ENCODE measurements at places on chromosomes 4 and X.

- no peak for DNase-seq
Observed at GRCh38 chrX:113699939-113700338, 859.3 kb upstream of the AMOT start.

- no peak for DNase-seq
Observed at GRCh38 chr4:183177001-183177400, 77.9 kb downstream of the WWC2 start.

- DNase-seq: no peak
Observed at GRCh38 chrX:148540671-148541583, 40.5 kb downstream of the AFF2 start.

DNA sequence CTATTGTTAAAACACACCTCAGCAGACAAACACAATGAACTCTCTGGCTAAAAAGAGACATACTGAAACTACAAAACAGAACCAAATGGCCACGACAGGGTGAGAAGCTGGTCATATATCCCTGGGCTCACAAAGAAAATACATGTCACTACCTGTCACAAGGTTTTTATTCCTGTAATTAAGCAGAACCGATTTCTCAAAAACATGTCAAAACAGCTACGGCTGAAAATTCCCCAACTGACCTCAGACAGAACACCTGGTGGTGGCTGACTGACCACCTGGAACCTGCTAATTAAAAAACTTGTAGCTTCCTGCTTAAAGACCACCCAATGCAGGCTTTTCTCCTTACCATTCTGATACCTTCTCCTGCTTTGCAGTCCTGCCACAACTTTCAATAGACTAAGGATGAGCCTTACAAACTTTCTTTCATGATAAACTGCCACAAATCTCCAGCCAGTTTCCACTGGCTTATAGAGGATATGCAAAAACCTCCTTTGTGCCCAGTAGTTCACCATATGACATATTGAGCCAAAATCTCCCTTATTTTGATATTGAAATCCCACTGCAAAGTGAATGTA lies 571.9 kb downstream of the SPOCK3 start:
- peak; percentile 52 for DNase-seq

DNA sequence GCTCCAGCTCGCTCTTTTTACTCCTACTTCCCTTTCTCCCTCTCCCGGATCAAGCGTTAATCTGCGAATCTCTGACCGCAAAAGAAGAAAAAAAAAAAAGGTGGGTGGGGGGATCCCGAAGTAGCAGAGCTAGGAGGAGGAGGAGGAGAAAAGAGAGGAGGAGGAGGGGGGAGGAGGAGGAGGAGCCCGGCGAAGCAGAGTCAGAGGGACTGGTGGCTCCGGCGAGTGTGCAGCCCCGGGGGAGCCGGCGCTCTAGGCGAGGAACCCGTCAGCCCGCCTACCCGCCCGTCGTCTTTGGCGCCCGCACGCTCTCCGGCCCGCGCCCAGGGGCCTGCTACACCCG lies at the start of gene NHSL2:
Gene NHSL2 (plus strand): TSS at position 203 of the 343 bp plus-strand sequence.
- DNase-seq: no peak

DNA sequence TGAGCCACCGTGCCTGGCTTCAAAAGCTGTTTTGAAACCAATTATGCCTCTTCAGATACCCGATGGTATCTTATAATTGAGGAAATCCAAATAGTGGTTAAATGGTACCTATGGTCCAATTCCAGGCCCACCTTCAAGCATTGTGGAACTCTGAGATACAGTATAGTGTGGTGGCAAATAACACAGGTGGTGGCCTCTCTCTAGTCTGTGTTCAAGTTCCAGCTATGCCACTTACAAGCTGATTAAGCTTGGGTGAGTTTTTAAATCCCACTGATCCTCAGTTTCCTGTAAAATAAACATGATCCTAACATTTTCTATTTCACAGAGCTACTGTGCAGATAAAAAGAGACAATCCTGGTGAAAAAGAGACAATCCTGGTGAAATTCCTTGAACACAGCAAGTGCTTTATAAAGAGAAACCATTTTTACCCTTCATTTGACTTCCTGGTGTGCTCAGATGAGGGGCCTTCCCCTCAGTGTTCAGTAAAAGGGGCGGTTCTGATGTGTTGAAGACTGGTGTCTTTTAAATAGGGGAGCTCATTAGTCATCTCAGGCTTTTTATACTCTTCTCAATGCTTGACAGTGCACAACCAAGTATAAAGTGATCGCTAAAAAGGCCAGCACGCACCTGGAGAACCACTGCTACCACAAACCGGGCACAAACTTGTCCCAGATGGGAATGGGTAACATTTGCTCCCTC lies 30.8 kb upstream of the CD40LG start:
- peak; percentile 9 for DNase-seq

GRCh38 chr4:153220682-153221395 lies 16.6 kb downstream of the TRIM2 start:
- DNase-seq: no peak

DNA sequence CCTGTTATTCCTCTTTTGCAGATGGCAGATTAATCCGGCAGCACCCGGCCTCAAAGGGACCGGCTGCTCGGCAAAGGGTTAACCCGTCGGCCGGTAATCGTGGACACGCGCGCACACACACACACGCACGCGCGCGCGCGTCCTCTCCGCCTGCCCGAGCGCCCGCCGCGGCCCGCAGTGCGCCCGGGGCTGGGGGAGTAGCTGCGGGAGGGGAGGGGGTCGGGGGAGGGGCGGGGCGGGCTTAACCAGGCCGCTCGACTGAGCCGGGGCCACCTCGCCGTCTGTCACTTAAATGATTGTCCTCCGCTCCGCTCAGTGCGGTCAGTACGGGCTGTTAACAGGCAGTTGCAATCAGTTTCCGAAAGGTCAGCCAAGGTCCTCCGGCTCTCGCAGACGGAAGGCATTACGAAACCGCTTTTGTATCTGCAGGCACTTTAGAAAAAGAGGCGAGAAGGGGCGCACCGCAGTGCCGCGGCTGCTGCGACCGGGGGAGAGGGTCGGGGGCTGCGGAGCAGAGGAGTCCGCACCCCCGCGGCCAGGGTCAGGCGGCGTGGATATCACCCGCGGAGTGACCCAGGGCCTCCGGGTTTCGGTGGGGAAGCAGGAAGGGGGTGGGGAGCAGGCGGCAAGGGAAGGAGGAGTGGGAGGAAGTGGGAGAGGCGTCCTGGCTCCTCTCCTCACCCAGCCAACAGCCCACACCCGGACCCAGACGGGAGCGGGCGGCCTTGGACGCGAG lies 57.3 kb upstream of the BCOR start:
- no peak for DNase-seq

DNA sequence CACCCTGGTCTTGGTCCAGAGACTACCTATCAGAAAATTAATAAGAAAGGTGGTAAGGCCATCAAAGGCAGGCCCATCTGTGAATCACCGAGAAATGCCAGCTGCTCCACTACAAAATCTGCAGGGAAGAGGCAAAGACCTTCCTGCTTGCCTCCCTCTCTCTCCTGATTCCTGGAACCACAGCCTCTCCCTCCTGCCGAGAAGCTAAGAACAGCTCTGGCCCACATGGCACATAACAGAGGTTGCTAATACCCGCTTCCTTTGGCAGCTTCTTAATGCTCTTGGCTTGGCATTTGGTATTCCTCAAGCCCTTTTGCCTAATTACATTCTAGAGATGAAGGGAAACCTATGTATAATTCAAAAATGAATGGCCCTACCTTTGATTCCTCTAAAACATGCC lies 32.9 kb downstream of the RAI2 start:
- no peak for DNase-seq

DNA sequence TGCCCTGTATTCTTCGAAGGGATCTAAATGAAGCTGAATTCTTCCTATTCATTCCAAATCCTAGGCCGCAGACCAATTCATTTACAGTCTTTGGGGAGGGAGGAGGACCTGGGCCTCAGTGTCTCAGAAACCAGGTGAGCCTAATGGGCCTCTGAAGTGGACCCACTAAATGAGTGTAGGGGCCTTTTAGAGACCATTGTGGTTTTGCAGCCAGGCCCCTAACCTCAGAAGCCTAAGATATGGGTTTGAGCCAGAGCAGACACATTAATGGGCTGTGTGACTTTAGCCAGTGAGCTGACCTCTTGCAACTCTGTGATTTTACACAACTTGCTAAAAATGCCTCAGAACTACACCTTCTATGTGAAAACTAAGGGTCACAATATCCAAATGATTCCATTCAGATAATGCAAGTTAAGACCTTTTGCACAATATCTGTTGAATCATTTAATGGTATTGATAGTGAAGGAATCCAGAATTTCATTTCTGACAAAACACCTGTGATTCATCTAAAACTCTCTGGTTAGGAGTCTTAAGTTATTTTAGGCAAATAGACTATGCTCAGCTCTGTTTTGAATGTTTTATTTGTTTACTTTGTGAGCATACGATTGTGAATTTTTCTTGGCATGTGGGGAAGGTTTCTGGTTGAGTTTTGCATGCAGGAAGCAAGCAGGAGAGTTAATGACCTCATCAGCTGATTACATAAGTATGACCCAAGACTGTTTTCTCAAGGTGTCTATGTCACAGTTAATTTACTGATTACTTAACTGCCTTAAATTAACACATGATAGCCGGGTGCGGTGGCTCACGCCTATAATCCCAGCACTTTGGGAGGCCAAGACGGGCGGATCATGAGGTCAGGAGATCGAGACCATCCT lies 75.0 kb downstream of the EVC start:
- no peak for DNase-seq

DNA sequence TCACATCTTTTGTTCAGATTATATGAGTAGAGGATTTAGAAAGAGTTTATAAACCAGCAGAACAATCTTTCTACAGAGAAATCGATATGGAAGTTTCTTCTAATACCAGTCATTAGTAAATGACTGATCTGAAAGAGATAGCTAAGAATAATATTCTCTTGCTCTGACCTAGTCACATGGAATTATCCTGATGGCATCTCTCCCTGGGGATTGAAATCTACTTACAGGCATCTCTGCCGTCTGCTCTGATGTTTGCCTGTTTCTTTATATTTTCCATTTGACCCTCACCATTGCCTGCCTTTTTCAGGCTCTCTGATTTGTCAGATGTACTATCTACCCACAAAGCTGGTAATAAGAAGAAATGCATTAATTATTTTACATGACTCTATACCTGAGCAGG lies 1157.3 kb downstream of the PCDH7 start:
- no peak for DNase-seq

- no peak for DNase-seq
Observed at GRCh38 chr4:107423677-107424405, 296.2 kb downstream of the PAPSS1 start.
